ENCODE measurements at places on chromosomes 13 and 19. TPM values are rescaled to one million over a fixed set of nuclear protein-coding genes. Genes with fewer than 3 reads are reported as not detected.

PCDH9 gene
- polyA plus RNA-seq, result 1.9 TPM

C19orf81 gene
- 5.7 TPM for polyA plus RNA-seq

PABPC3 gene
- 0.02 TPM for polyA plus RNA-seq

GRCh38 chr13:91154558-91155353 is 192.7 kb upstream of the MIR17HG start:
- no peak for DNase-seq

GRCh38 chr19:29411113-29411581 is 114.6 kb upstream of the VSTM2B start:
- DNase-seq, result no peak

- DNase-seq, result no peak
These were observed 985.4 kb downstream of the DIAPH3 start for GRCh38 chr13:59178344-59178743.

DNA sequence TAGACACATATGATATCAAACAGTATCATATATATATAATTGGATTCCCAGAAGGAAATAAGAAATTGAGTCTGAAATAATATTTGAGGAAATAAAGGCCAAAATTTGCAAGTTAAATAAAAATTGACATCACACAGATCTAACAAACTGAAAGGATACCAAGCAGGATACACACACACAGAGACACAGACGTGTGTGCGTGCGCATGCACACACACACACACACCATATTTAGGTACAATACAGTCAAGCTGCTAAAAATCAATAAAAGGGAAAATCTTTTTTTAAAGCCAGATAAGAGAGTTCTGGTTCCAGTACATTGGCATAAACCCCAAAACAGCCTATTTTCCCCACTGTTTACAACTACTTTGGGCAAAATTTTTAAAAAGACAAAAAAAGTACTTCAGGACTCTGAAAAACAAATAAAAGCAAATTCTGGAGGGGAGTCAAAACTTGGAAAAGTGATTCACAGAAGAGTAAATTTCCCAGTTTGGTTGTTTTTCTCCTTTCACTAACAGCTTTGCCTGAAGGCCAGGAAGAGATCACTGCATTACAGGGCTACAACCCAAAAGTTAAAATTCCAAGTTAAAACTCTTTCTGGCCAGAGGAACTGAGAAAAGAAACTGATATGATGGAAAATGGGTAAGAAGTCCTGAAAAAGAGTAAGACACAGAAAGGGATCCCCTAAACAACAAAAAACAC is 16.2 kb downstream of the MYCBP2 start:
- DNase-seq, result no peak

GRCh38 chr19:54081032-54081431 is at the start of gene TARM1:
TSS of gene TARM1 (minus strand) at chr19:54081365. CDS start at chr19:54081340, 25 bp downstream.
- no peak for DNase-seq

Measured in SK-N-SH (cell line).